Keratinocyte (primary cell): ENCODE measurements at places on chromosomes 7 and 10.

- no peak for DNase-seq
These were observed 6.0 kb upstream of the SGPL1 start for GRCh38 chr10:70809726-70810125.

DNA sequence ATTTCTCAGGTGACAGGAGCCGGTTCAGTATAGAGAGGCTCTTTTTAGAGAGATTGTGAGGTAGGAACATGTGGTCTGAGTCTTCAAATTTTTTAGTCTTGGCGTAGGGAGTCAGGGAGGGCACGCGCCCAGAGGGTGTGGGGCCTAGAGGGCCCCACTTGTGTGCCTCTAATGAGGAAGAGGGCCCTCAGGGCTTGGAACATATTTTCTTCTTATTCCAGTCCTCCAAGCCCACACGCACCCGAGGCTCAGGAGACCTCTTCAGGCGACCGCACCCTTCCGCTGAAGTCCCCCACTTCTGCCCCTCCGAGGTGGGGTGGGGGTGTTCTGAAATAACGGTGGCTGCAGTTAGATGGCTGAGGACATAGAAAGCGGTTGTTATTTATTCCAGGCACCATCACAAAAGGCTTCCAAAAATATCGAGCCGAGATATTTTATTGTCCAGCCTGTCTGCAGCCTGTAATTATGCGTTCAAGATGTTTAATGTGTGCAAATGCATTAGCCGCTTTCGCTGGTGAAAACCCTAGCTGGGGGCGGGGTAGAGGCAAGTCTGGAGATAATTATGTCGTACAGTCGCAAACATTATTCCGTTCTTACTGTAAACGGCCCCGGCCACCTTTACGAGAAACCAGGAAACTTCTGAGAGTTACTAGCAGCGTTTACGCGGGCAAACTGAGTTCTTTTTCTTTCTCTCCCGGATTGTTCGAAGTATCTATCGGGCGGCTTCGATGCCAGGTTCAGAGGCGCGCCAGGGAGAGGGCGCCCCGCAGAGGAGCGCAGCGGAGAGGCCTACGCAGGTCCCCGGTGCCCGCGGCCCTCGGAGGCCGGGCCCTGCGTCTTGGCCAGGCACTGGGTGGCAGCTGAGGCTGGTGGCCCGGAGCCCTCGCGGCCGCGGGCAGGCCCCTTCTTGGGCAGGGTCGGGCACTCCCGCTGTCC is 12.9 kb upstream of the HOXA13 start:
- no peak for DNase-seq

DNA sequence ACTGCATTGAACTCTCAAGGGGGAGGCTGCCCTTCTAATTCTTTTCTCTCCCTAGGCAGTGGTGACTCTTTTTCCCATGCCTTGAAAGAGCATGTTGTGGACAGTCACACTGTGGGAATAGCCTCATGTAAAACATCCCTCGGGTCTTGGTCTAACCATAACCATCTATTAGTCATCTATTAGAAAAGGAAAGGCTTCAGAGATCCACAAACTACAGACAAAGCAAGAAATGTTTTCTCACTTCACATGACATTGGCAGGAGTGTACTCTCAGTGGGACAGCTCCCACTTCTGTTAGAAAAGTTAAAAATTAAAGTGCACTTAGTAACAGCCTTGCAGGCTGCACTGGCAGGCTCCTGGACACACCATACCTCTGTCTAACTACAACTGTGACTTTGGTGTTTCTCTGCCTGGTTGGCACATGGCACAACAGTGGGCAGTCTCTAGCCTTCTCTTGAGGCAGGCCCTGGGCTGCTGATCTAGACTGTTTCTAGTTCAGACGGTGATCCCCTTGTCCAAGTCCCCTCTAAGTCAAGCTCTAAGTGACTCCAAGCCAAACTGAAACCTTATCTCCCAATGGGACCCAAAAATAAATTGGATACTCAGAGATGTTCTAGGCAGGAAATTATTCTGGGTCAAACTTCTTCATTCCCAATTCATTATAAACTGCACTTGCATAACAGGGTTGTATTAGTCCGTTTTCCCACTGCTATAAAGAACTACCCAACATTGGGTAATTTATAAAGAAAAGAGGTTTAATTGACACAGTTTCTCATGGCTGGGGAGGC is 57.9 kb upstream of the ITGB1 start:
- DNase-seq: no peak

DNA sequence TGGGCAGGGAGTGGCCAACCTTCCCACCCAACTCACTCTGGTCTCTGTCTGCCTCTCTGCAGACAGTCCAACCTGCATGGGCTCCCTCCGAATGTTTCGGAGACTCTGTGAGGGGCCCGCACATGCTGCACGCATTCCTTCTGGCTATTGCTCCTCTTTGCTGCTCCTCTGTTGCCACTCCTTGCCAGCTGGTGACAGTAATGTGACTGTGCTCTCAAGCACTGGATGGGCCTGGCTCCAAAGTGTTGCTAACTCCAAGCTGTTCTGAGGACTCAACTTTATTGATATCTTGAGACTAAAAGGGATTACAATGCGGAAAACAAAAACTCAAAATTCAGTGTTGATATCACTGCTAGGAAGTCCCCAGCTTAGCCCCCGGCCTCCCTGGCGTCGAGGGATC is 105.4 kb upstream of the KIF5B start:
- DNase-seq: no peak

GRCh38 chr7:116740231-116740630 is 68.2 kb downstream of the MET start:
- no peak for DNase-seq

DNA sequence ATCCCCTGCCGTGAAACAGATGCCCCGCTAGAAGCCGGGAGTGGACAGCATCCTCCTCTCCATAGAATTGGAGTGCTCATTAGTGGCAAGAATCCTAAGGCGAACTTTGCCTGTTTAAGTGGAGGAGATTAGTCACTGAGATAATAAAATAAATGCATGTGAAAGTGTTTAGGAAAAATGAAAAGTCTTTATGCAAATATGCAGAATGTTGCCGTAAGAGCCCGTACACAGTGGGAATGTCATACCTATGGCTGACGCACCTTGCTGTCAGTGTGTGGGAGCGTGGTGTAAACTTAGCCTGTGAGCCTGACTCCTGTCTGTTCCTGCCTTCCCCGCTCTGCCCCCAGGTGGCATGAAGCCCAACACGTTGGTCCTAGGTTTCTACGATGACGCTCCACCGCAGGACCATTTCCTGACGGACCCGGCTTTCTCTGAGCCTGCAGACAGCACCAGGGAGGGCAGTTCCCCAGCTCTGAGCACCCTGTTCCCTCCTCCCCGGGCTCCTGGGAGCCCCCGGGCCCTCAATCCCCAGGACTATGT is 1.7 kb upstream of the TRIP6 start:
- peak; percentile 90 for DNase-seq

GRCh38 chr10:27661514-27662286 is 83.9 kb downstream of the MKX start:
- DNase-seq: no peak

- no peak for DNase-seq
These were observed 80.6 kb upstream of the NAMPT start for GRCh38 chr7:106365252-106366005.

DNA sequence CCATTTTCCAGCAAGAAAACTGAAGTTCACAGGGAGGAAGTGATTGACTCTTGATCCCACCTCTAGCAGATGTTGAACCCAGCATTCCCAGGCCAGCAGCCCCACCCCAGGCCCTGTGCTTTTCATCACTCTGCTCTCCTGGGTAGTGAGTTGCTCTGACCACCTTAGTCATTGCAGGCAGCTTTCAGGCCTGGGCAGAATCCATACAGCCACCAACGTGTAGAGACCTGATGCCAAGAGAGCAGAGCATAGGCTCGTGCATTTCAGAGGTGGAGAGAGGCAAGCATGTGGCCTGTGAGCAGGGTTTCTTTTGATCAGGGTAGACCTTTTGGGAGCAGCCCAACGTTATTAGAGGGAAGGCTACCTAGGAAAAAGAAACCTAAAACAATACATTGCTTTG is 334.6 kb downstream of the PTEN start:
- DNase-seq: peak; percentile 91

DNA sequence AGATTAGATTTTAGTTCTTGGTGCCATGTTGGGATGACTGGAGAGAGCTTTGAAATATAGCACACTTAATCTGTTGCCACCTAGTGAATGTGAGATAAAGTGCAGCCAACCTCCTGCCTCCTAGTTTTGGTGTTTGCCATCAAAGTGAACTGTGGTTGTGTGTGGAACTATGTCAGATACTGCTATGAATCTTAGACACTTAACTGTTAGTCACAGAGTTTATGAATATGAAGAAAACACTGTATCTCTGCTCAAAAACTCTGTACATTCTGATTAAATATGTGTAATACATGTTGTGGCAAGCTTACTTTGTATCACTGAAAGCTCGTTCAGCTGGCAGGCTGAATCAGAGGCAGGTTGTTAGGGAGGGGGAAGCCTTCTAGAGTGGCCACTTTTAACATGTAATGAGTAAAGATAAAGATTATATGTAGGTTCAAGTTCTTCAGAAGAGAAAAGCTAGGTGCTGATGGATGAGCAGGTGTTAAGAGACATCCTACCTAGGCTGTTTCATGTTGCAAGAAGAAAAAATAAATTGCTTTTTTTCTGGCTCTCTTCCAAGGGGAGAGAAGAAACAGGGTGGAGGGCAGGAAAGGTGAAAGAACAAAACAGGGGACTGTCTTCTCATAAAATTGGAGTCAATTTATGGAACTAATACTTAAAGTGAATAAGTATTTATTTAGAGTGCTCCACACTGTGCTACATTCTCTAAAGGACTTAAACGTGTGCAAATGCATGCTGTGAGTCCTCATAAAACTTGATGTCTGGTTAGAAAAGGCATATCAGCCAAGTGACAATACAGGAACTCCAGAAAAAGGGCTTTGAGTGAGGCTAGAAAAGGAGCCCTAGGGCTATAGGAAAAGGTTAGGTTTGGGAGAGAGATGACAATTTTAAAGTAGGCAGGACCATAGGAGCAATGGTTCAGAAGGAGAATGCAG is 14.1 kb upstream of the LAMB1 start:
- DNase-seq: peak; percentile 71

DNA sequence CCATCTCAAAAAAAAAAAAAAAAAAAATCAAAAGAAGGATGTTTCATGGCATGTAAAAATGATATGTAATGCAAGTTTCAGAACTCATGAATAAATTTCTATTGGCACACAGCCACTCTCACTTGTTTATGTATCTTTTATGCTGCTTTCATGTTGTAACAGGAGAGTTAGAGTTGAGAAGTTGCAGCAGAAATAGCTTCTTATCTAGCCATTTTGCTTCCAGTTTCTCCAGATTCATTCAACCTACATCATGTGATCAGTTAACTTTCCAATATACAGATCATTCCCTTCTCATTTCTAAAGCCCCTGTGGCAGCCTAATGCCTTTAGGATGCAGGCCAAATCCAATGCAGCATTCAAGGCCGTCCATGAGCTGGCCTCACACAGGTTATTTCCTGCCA is 30.4 kb downstream of the ZNF786 start:
- no peak for DNase-seq

GRCh38 chr10:31927565-31927883 is 1.1 kb downstream of the ARHGAP12 start:
- DNase-seq: no peak

DNA sequence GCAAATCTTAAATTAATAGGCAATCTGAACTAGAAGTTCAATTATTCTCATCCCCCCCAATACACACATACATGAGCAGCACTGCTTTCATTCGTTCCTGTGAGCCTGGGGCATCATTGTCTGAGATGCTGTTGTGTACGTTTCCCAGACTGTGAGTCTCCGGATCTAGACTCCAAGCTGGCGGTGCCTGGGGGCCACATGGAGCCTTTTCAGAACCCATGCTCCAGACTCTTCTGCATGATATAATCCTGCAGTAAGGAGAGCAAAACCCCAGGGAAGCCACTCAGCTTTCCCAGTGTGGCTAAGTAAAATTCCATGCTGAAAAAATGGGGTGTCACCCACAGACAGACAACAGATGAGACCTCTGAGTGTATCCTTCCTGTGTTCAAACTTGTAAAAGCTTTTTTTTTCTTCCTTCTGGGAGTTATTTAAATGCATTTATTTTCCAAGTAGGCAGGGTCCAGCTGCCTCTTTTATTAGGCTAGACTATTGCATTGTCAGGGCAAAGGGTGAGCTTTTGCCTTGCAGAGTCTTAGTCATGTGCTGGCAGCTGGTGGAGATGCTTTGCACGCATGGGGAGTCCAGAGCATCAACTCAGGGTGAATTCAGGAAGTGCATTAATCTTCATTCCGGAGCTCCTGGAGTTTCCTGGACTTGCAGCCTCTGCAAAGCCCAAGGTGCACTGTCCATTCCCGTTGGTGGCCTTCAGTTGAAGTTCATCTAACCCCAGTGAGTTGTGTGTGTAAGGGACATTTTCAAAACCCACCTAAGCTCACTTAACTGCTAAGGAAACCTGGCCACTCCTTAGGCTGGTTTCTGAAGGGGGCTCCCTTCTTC is 185.7 kb upstream of the ADO start:
- DNase-seq: no peak

DNA sequence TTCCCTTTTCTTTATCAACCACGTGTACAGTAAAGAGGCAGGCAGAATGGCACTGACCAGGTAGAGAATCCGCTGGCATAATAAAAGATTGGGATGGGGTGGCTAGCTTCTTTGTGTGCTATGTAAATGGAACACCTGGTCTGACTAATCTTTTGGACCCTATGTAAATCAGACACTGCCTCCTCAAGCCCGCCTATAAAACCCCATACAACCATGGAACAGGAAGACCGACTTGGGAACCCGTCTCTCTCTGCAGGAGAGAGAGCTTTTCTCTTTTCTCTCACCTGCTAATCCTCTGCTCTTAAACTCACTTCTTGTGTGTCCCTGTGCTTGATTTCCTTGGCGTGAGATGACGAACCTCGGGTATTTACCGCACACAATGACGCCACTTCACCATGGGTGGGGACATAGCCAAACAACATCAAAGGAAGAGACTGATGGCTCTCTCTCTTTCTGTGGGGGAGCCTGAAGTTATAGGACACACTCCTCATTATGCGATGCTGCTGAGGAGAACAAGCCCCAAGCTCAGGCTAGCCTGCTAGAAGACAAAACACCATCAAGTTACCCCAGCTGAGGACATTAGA is 94.2 kb downstream of the ARL5B start:
- no peak for DNase-seq

DNA sequence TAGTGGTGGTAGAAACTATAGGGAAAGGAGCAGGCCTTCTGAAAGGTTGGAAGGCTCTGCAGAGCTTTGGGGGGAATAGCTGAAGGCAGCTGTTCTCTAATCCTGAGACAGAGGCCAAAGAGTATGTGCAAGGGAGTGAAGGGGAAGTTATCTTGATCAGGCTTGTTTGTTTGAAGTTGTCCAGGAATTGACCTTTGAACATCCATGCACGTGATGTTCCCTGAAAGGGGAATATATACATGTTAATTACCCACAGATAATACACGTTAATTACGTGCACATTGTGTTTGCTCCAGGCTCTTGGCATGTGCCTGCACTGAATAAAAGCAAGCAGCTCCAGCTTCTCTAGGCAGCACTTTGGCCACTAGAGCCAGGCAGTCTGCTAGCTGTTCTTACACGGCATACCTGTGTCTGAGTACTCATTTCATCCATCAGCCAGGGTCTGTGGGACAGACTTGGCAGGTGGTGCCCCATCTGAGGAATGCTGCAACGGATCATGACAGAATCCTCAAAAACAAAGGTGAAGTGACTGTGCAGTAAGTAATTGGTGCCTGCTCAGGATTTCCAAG is 18.0 kb upstream of the STARD3NL start:
- no peak for DNase-seq

- DNase-seq: no peak
These were observed 5.4 kb upstream of the FAM170B start for GRCh38 chr10:49139028-49139845.
